ENCODE measurements at places on chromosomes 2 and 18.

- no peak for DNase-seq
Observed at GRCh38 chr2:189524746-189525145, 55.8 kb downstream of the SLC40A1 start.

DNA sequence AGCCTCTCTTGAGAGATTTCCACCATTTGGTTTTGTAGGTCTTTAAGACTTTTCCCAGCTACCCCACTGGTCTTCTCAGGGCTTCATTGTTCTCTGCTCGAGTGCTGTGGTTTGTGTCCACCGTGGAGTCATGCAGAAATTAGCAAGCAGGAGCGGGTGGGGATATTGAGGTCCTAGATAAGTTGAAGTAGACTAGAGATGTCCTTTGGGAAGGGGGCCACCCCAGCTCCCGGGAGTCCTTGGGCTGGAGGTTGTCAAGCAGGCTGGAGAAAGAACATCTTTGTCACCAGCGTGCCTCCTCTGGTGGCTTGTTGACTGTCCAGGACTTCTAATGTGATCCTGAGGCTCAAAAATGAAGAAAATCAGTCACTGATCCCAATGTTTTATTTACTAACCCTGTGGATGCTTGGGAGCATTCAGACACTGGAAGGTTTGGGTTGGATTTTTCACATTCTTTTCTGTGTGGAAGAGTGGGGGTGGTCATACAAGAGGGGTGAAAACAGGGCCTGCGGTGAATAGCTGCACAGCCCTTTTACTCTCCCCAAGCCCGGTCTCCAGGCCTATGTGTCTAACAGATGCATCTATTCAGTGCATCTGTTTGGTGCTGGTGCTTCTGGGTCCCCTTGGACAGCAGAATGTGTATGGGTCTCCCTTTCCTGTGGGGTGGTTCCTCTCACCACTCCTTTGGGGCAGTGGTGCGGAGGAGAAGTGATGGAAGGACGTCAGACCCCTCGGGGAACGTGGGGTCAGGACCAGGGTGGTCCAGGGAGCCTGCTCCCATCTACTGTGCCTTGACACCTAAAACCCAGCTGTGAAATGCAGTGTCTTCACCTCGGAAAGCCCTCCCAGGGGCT lies 208.1 kb downstream of the KLHL29 start:
- DNase-seq = no peak

GRCh38 chr2:119242276-119243119 lies 18.9 kb downstream of the STEAP3 start:
- no peak for DNase-seq

- no peak for DNase-seq
Observed at GRCh38 chr2:25570161-25570845, 103.1 kb downstream of the DTNB start.

DNA sequence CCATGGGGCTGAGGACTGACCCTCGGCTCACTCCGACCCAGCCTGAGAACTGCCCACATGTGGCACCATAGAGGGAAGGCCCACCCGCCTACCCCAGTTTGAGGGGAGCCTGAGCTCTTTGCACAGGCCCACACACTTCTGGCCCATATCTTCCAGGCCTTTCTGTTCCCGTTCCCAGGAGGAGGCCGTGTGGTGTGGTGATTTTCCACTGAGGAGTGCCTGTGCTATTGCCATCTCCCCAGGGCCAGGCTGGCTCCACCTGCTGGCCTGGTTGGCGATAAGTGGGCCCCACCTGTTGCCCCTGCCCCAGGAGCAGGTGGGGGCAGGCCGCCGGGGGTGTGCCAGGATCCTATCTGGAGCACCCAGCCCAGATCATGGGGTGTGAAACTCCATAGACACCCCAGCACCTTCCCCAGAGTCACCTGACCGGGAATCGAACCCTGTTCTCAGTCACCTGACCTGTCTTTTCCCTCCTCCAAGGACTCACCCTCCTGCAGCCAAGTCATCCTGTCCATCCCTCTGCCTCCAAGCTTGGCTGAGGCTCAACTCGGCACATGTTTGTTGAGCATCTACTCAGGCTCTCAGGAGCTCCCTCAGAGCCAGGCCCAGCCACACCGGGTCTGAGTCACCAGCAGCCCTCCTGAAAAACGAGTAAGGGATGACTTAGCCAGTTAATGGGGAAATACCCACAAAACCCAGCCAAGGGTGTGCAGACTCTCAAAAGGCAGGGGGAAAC lies 120.1 kb downstream of the CYP26B1 start:
- DNase-seq = no peak

GRCh38 chr2:157260533-157261198 lies 3.2 kb downstream of the GALNT5 start:
- DNase-seq = no peak

GRCh38 chr2:75324141-75324540 lies 124.8 kb upstream of the TACR1 start:
- no peak for DNase-seq

GRCh38 chr2:217858519-217859491 lies 144.0 kb downstream of the TNS1 start:
- no peak for DNase-seq

DNA sequence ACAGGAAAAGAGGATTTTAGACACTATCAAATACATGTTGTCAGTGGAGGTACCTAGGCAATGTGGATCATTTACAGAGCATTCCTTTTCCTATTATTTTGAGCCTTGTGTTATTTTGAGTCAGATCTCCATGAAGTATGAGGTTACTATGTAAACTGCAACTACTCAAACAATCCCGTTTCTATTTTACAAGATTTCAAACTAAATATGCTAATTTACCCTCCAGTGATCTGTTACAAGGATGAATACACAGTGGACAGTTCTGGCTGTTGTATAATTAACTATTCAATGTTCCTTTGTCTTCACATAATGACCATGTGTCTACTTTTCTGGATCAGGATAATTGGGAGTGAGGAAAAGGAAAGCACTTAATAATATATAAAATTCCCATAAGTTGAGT lies 4.6 kb downstream of the HOXD1 start:
- DNase-seq = no peak

GRCh38 chr2:128640166-128640844 lies 321.6 kb upstream of the HS6ST1 start:
- DNase-seq = no peak

- DNase-seq = no peak
Observed at GRCh38 chr2:193228276-193228675, 1033.5 kb upstream of the TMEFF2 start.

DNA sequence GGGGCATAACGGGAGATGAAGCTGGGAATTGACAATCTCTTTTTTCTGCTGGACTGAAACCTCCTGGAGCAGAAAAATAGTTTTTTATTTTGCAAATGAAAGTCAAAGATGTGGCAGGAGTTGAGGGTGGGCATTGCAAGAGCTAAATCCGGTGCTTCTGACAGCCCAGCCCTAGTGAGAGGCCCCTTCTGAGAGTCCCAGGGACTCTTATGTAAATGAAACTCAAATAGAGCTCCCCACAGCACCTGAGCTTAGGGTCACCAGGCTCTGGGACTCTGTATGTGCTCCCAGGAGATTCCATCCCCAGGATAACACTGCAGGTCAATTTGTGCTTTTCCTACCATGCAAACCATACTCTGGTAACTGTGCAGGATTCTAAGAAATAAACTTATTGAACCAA lies 192.8 kb downstream of the ANKRD30B start:
- DNase-seq = no peak

DNA sequence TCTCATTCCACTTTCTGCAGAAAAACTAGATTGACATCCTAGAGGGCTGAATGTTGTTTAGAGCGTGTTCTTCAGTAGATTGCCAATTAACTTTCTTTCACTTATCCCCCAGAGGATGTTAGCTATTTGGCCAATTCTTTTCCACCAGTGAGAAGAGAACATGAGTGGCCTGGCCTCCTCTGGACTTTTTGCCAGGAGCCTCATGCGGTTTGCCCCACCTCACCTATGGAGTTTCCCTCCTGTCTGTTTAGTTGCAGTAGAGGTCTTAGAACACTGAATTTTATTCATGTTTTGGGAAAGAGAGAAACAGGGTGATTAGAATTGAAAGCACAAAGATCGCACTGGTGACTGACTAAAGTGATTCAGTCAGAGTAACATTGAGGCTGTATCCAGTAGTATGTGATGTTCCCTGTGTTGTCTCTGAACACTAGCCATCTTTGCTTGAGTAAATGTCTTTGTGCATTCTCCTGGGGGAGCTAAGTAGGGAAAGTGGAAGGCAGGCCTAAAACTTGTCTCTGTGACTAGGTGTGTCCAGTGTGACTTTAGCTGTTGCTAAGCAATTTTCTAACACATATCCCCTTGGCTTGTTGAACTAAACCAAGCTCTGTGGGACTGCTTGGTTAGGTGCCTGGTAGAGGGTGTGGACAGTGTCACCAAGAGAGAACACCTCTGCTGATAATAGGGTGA lies 34.0 kb downstream of the UGP2 start:
- DNase-seq = no peak

DNA sequence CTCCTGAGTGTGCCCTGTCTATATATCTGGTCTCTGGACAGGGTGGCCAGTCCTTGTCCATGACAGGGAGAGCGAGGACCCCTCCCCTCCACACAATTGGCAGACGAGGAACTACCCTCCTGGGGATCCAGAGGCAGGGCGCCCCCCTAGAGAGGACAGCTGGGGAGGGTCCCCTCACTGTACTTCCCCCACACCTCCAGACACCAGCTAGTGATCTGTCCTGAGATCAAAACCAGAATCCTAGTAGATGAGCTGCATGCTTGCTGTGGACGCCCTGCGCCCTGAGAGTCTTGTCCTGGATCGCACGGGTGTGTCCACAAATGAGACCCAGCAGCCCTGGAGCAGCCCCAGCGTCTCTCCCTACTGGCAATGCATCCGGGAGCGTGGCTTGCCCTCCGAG lies 83.4 kb upstream of the PXDN start:
- no peak for DNase-seq

GRCh38 chr2:88620015-88620414 lies 7.2 kb downstream of the EIF2AK3 start:
- no peak for DNase-seq

DNA sequence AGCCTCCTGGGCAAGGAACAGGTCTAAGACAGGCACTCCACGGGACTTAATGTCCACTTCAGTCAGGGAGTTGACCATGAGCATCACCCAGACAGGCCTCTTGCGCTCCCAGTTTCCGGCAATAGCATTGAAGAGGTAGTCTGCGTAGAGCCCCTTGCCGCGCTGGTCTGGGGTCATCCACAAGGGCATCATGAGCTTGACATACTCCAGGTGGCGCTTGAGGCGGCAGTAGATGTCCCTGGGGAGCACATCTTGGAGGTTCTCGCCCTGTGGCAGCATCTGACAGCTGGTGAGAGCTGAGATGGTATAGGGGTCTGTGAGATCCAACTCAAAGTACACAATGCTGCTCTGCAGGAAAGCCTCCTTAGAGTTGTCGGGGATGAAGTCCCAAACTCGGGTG lies 10.6 kb downstream of the TRABD2A start:
- no peak for DNase-seq

DNA sequence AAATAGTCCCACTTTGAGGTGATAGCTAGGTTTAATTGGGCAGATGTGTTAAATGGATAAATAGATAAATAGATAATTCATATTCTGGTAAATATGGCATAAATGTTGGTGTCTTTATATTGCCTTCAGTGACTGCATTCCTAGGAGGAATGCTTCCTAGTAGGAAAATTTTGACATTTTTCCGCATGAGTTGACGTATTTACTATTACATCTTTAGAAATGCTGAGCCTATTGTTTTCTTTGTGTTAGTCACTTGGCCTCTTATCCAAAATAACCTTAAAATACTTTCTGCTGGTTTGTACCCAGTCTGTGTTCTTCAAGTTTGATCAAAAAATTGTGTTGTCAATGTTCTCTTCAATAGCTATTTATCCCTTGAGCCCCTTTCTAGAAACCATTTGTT lies 495.6 kb upstream of the ZEB2 start:
- DNase-seq = no peak

- DNase-seq = no peak
Observed at GRCh38 chr2:69247583-69247982, 139.4 kb downstream of the GFPT1 start.

DNA sequence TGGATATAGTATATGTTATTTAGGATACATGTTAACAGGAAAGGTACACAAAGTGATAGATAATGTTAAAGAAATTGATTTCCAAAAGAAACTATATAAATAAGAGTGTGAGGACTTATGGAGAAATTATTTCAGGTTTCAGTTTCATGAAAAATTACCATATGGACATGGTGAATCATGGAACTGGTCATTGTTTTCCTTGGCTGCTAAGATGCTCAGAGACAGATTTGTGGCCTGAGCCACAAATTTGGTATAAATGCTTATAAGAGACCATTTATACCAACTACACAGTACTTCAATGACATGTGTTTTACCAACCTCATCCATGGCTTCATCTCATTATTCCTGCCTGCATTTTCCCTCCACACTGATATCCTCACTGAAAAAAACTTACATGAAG lies 188.1 kb downstream of the FMNL2 start:
- DNase-seq = no peak

- DNase-seq = peak; percentile 37
Observed at GRCh38 chr18:77250501-77250925, 865 bp downstream of the GALR1 start.

DNA sequence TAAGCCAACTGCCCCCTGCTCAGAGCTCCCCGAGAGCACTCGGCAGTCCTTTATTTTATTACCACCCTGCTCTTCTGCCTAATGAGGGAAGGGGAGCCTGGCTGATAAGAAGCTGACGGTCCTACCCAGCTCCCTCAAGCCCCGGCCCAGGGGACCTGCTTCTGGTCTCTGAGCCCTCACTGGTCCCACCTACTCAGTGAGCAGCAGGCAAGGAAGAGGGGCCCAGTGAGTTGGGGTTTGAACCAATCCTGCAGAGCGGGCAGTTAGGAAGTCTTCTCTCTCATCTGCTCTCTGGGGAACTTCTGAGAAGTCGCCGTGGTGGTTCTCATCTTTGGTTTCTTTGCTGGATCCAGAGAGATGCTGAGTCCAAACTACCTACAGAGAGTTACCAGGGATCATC lies 218.9 kb downstream of the NDUFA10 start:
- no peak for DNase-seq

- DNase-seq = no peak
Observed at GRCh38 chr2:240527153-240527750, 30.5 kb downstream of the ANKMY1 start.

DNA sequence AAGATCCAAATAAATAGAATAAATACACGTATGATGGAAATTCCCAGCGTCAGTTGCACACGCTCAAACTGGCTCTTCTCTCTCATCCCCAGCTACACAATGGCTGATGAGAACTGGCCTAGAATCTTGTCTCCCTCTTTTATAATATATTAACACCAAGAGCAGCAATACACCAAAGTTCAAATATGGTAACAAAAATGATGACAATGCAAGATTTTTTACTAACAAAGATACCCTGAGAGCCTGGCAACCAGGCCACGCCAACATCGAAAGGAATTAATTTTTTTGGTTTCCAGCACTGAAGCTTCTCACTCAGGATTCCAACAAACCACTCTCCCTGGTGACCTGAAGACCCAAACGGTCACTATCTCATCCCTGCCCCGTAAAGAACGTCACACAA lies 302.7 kb upstream of the ID2 start:
- DNase-seq = no peak

GRCh38 chr2:122136056-122136455 lies 380.6 kb downstream of the TSN start:
- DNase-seq = no peak
